T-helper 2 cell (primary cell): ENCODE measurements at places on chromosomes 13 and 19.

DNA sequence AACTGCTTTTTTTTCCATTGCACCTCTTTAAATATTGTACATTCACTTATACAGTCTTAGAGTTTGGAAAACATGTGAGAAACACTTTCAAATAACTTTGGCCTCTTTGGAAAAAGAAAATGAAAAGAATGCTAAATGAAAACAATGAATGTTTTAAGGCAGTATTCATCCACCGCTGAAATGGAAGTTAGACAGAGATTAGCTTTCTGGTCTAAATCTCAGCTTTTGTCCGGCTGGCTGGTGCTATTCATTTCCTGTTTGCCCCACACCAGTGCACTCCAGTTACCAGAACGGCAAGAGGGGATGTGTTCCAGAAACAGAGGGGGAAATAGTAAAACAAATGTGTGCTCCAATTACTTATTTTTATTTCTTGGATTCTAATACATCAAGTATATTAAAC, 1201.3 kb downstream of the EFNB2 start:
- no peak for DNase-seq

GRCh38 chr13:21938636-21939035, 267.8 kb downstream of the FGF9 start:
- DNase-seq = no peak

DNA sequence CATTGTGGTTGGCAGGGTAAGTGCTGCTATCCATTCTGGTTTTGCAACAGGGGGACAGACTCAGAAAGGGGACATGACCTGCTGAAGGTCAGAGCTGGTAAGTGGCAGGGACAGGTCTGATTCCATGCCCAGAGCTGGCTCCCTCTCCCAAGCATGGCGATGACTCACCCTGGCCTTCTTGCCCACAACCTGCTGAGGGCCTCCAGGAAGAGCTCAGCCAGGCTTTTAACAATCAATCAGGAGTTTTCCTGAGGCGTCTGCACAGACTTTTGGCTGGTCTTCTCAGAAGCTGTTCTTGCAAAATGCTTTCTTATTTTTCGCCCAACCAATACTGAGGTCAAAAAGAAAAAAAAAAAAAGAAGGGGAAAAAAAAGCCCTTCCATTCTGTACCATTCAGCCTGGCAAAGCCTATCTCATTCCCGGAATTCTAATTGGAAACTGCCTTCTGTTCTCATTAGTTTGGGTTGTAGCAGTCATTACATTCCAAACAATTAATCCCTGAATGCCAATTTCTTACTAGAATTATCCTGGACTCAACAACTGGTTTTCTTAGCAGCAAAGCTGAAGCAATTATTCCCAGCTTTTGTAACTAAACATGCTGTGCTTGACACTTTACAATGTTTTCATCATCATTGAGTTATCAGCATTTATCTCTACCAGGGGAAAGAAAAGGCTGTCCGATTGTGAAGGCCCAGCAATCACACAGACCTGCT, 17.7 kb downstream of the SIAH3 start:
- no peak for DNase-seq

- peak; percentile 37 for DNase-seq
Measured at GRCh38 chr19:13441810-13442512, 64.3 kb downstream of the CACNA1A start.

DNA sequence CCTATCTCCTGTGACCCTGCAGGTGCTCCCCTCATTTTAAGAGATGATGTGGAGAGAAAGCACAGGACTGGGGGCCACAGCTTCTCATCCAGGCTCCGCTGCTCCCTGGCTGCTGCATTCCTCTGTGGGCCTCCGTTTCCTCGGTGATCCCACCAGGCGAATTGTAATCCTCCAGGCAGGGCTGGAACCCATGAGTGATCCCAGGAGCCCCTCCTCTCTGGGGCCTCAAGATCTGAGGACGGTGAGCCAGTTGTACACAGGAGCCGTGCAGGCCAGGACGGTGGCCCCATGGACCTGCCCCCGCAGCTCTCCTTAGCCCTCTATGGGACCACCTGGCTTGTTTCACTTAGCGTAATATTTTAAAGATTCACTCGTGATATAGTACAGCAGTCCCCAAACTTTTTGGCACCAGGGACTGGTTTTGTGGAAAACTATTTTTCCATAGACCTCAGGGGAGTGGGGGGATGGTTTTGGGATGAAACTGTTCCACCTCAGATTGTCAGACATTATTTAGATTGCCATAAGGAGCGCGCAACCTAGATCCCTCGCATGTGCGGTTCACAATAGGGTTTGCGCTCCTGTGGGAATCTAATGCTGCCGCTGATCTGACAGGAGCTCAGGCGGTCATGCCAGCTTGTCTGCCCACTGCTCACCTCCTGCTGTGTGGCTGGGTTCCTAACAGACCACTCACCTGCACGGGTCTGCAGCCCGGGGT, 5.6 kb downstream of the FFAR3 start:
- no peak for DNase-seq

DNA sequence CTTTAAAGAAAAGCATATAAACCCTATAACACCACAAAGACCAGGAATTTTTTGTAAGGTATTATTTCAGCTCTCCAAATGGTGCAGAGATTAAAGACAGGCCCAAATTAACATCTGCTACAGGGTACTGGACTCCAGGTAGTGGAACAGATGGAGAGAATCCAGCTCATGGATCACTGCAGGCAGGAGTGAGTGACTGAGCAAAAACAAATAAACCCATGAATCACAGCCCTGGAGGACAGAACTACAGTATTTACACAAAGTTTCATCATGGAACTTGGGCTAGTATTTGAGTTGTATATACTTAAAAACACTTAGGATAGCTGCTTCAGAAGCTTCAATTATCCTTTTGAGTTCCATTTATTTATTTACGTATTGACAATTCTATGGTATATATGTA, 132.8 kb upstream of the SPRY2 start:
- DNase-seq = no peak

- no peak for DNase-seq
Measured at GRCh38 chr13:37797631-37798030, 71.9 kb downstream of the TRPC4 start.

GRCh38 chr13:20988033-20988908, 73.1 kb downstream of the LATS2 start:
- DNase-seq = no peak

GRCh38 chr19:58573658-58574164, 576 bp upstream of the MZF1 start:
- DNase-seq = no peak

DNA sequence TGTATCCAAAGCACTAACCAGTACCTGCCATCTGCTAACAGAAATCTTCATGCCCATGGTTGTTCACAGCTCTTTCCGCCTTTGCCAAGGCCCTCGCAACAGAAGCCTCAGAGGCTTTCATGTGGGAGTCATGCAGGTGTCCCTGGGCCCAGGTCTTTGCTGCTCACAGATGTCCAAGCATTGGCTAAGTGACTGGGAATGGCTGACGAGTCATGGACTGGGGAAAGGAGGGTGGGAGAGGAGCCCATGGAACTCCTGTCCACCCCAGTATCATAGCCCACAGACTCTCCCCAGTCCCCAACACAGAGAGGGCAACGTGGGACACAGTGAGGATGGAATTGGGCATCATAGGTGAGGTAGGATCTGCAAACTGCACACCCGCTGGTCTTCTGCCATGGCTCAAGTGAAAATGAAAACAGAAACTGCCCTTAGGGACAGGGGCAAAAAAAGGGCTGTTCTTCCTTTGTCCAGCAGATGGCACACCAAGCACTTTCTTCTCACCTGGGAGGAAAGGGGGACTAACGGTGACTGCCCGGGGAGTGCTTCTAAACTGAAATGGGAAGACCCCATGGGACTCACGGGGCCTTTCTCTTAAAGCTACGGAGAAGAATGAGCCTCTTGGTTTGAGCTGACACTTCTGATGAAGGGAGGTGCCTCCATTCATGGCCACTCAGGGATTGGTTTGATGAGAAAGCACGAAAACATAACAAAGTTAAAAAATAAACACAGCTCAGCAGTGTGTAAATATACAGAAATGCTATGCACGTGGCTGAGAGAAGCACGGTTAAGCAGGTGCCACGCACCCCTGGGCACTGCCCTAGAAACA, 11.1 kb upstream of the DHRS12 start:
- peak; percentile 64 for DNase-seq

GRCh38 chr13:51681037-51681678, 96.9 kb downstream of the WDFY2 start:
- DNase-seq = no peak

DNA sequence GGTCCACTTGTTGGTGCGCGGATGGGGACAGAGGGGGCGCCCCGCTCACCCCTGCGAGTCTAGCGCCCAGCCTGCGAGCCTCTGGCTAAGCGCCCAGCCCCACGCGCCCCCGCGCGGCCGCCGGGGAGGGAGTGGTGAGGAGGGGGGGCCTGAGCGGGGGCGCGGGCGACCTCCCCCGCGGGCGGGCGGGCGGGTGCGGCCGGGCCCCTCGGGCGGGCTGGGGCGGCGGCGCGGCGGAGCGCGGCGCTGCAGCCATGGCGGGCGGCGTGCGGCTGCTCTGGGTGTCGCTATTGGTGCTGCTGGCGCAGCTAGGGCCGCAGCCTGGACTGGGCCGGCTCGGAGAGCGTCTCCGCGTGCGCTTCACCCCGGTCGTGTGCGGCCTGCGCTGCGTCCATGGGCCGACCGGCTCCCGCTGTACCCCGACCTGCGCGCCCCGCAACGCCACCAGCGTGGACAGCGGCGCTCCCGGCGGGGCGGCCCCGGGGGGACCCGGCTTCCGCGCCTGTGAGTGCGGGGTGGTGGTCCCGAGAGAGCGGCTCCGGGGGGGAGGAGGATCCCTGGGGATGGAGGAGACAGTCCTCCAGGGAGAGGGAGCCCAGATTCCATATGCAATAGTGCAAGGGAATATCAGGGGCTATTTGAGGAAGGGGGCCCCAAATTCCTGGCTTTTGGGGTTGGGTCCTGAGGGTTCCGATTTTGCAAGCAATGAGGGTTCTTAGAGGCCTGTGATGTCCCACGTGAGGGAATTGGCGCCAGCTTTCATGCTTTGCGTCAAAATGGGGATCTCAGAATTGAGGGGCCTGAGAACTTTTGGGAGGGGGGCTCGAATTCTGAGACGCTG, at the start of gene LTBP4:
LTBP4 (plus strand) TSS at position 236 of the 841 bp plus-strand sequence; CDS start at position 255, 19 bp downstream.
- no peak for DNase-seq

DNA sequence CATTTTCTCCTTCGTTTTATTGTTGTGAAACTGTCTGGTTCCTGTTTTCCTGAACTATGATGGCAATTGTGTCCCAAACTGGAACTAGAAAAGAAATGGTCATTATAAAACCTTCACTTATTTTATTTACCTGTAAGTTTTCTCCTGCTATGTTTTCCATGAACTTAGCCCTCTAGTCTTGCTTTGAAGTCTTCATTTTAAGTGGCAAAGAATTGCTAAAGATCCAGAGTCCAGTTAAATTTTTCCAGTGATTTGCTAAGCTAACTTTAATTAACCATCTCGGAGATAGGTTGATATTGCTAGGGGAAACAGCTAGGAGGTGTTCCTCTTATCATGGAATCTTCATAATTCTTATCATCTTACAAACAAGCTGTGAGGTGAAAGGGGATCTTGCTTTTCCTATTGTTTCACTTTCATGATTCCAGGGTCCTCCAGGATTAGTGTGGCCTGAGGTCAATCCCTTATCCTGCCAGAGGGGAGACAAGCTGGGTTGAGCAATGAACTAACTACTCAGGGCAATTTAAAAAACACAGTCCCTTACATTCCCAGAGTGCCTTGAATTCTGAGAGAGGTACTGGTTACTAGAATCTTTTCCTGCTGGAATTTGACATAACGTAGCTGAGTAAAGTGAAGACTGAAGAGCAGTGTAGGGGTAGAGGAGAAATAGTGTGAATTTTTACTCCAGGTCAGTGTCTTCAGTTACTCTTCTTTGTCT, 112.5 kb downstream of the ESD start:
- DNase-seq = no peak
